ENCODE measurements at places on chromosomes 3 and 15.
A peak's percentile ranks its signal among the peaks of the same experiment; 100 is the strongest.

- DNase-seq, result no peak
These were observed 70.8 kb upstream of the MBNL1 start for GRCh38 chr3:152197937-152198336.

GRCh38 chr3:66297900-66298299 is 77.1 kb downstream of the SLC25A26 start:
- no peak for DNase-seq

- no peak for DNase-seq
These were observed 4.9 kb upstream of the SLC6A6 start for GRCh38 chr3:14397531-14397930.

DNA sequence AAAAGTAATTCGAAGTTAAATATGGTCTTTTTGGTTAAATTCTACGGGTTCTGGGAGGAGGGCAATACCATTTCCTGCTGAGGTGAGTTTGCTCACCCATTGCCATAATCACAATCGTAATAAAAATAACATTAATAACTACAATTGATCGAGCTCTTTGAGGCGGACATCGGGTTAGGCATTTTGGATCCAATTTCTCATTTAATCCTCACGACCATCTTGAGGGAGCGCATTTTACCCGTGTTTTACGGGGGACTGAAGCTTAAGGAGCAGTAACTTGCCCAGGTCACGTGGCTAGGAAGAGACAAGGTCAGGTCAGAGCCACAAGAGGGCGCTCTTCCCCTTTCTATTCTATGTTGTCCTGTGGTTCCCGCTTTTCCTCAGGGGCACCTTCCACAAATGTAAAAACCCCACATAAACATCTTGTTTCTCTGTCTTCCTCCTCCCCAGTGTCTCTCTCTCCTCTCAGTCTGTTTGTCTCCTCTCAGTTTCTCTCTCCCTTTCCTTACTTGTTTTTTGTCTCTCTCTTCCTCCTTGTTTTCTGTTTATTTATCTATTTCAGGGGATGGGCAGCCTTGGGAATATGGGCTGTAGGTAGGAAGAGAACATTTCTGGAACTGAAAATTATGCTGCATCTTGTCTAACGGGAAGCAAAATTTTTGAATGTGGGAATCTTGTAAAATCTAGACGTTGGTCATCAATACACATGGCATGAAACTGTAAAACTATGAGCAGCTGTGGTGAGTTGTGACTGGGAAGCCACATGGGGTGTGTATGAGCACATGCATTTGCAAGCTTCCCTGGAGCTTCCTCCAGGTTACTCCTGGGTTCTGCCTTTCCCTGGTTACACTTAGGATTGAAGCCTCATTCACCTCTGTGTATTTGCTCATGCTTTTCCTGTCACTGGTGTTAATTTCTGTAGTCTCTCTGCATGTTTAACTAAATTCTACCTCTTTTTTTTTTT is 71.0 kb downstream of the SQOR start:
- DNase-seq, result peak; percentile 49

- no peak for DNase-seq
These were observed 263.8 kb downstream of the LPP start for GRCh38 chr3:188417766-188418165.

GRCh38 chr15:90154861-90155626 is 46.1 kb upstream of the SEMA4B start:
- no peak for DNase-seq

- DNase-seq, result no peak
These were observed 581.3 kb downstream of the UNC13C start for GRCh38 chr15:54559405-54560069.

DNA sequence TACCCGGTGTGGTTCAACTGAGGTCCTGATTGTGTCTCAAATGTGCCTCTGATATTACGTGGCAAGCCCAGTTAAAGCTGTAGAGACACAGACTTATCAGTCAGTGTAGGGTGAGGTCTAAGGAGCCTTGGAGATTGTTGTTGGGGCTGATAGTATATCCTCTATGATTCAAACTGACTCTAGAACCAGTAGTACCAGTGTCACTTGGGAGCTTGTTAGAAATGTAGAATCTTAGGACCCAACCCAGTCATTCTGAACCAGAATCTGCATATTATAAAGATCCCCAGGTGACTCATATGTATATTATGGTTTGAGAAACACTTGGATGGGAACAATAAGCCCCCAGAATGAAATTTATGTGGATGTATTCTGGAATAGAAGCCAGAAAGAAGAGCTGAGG is 83.5 kb downstream of the PIK3R4 start:
- DNase-seq, result no peak

DNA sequence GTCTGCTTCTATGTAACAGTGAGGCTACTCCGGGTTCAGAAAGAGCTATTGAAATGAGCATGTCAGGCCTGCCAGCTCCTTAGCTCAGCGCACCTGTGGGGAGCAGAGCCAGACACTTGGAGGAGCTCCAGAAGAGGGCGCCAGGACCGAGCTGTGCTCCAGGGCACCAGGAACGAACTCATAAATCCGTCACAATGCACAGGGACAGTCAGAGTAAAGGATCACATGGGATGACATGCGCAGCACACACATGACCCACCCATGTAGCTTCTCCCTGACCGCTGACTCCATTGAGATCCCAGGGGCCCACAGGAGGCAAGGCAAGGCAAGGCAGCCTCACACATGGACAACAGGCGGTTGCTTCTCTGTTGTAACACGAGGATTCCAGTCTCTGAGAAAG is 26.0 kb upstream of the GNB5 start:
- DNase-seq, result no peak

- no peak for DNase-seq
These were observed 21.0 kb downstream of the LARS2 start for GRCh38 chr3:45409369-45409768.

DNA sequence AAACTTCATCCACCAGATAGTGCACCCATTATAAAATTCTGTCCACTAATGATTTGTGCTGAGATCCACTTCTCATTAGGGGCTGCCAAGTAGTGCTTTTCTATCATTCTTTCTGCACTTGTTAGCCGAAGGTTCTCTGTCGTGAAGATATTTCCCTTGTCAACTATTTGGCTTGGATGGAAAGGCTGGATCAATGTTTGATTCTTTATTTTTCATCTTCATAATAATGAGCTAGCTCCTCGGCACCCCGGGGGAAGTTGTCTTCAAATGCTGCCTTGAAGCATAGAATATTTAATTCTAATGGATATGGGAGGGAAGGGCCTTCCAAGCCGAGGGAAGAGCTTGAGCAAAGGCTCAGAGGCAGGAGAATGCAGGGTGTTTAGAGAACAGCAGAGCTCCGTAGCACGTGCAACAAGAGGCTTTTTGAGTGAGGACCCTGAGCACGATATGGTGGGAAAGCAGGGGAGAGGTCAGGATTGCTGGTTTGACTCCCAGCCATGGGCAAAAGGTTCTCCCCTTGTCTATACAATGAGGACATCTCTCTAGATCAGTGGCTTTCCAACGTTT is 16.3 kb upstream of the MUC20 start:
- DNase-seq, result no peak

- DNase-seq, result no peak
These were observed 48.5 kb downstream of the LINGO1 start for GRCh38 chr15:77584201-77584600.

- DNase-seq, result no peak
These were observed 517.8 kb upstream of the CFAP20DC start for GRCh38 chr3:59567661-59568060.
